ENCODE measurements at places on chromosomes 13 and 19.

- DNase-seq: no peak
These were observed 23.2 kb upstream of the GPC5 start for GRCh38 chr13:91375116-91375729.

DNA sequence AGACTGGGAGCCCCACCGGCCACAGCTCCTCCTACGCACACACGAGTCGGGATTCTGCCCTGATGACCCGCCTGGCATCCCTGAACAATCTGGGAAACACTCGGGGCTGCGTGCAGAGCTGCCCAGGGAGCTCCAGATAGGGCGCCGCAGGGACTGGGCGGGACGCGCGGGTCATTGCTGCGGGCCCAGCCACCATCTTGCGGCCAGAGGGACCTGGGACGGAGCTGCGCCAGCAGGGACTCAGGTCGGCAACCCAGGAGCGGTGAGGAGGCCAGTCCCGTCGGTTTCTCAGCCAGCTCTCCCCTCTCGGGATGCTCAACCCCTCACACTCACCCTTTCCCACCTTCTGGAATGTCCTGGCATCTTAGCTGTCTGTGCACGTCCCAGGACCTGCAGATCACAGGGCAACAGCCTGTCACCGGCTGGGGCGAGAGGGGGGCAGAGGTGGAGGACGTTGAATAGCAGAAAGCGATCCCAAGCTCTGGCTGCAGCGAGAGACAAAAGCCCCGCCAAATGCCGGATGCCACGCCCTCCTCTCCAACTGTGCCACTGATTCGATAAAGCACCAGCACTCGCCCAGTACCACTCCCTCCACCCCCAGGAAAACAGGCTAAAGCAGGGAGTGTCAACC is 20.4 kb upstream of the ZNF91 start:
- DNase-seq: no peak

- DNase-seq: no peak
These were observed 122.4 kb downstream of the TRPC4 start for GRCh38 chr13:37747071-37747612.

DNA sequence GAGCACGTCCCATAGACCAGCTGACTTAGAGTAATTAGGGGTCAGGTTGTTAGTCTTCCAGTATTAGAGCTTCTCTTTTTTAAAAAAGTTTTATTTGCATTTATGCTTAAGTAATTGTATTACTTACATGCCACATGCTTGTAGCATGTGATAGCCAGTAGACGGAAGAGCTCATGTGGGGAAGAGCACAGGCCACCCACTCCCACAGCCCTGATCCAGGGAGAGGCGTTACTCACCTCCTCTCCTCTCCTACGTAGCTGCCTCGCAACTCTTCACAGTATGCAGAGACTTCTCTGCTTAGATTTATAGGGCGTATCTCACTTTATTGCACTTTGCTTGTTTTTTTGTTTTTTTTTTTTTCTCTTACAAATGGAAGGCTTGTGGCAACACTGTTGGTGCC is 95.3 kb upstream of the TEX29 start:
- DNase-seq: no peak

- no peak for DNase-seq
These were observed 86.1 kb downstream of the FRY start for GRCh38 chr13:32117701-32118100.
